ENCODE measurements at places on chromosomes 5 and 9.

DNA sequence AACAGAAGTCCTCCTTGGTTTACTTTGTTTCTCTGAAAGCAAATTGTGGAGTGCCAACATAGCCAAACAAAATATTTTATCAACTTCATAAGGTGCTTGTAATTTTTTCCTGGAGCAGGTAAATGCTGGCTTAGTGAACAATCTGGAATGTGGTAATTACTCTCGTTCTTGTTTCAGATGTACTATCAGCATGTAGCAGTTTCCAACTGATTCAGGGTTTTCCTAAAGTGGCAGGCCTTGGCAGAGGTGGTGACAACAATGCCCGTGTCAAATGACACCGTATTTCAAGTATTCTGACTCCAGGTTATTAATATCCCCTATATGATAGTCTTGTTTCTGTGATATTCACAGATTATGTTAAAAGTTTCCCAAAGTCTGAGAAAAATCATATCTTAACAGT is 1.2 kb downstream of the C9orf72 start:
- DNase-seq, result no peak

GRCh38 chr5:25669645-25670401 is 1025.0 kb upstream of the CDH10 start:
- DNase-seq, result no peak

DNA sequence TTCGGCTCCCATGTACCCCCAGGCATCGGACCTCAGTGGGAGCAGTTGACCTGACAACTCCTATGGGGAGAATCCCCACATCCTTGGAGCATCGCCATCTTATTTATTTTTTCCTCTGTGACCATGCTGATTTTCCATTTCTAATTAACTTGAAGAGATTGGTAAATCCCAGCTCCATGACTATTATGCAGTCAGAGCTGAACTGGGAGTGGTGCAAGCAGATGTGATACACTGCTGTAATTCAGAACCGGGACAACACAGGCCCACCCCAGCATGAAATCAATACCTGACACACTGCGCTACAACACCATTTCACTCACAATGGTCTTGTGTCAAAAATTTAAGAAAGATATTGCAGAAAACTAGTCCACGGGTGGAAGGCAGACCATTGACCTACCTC is 1.0 kb upstream of the TRPM3 start:
- no peak for DNase-seq

- no peak for DNase-seq
Measured at GRCh38 chr9:33878691-33879366, 61.9 kb downstream of the UBE2R2 start.

All from cortex of kidney (tissue), 1 donor.